IMR-90 (cell line): ENCODE measurements at places on chromosomes 2 and 18. TPM values are rescaled to one million over a fixed set of nuclear protein-coding genes. Genes with fewer than 3 reads are reported as not detected.

DNPEP gene
- total RNA-seq = 74.7 and 89.4 TPM in 2 replicates

ALKAL2 gene
- not detected in 2 replicates for total RNA-seq

CIB4 gene
- not detected in 2 replicates for total RNA-seq

MFSD2B gene
- total RNA-seq = not detected in 2 replicates

CYP26B1 gene
- not detected in 2 replicates for total RNA-seq

PECR gene
- 13.3 and 17.7 TPM in 2 replicates for total RNA-seq

SKA1 gene
- total RNA-seq = 5.9 and 13.9 TPM in 2 replicates

CAPN13 gene
- not detected in 2 replicates for total RNA-seq

SLC14A1 gene
- total RNA-seq = 21.7 and 31.9 TPM in 2 replicates

UPP2 gene
- not detected in 2 replicates for total RNA-seq

TRABD2A gene
- total RNA-seq = 19.7 and 20.3 TPM in 2 replicates

SPAST gene
- 14.5 and 21.1 TPM in 2 replicates for total RNA-seq
